ENCODE measurements at places on chromosomes 3 and 15. TPM values are rescaled to one million over a fixed set of nuclear protein-coding genes. Genes with fewer than 3 reads are reported as not detected.
A peak's percentile ranks its signal among the peaks of the same experiment; 100 is the strongest.

DNA sequence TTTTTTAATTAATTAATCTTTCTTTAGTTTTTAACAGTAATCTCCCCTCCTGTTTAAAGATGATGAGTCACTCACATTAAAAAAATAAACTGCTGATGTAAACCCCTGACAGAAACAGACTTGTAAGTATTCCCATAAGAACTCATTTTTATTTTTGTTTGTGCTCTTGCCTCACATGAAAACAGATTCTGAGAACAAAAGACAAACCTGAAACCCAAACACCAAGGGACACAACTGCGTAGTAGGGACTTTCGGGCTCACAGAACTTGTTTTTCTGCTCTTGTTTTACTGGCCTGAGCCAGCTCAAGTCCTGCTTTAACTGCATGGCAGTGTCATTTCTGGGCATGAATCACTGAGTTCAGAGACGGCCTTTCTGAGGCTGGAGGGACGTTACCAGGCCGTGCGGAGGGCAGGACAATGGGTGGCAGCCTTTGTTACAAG, 600.8 kb downstream of the FOXP1 start:
- peaks cover 67% of the 10 kb centered on the region for H3K4me1 ChIP-seq
- H3K36me3 ChIP-seq = peaks cover 73% of the 10 kb centered on the region
- peak overlapping the region; percentile 92 for H3K27ac ChIP-seq
- H3K4me3 ChIP-seq = peak overlapping the region; percentile 25

- H3K4me1 ChIP-seq = no peaks in the 10 kb centered on the region
- DNase-seq = no peak
- H3K4me3 ChIP-seq = no peak overlapping the region
Measured at GRCh38 chr3:15903759-15904720, 106.3 kb upstream of the ANKRD28 start.

DNA sequence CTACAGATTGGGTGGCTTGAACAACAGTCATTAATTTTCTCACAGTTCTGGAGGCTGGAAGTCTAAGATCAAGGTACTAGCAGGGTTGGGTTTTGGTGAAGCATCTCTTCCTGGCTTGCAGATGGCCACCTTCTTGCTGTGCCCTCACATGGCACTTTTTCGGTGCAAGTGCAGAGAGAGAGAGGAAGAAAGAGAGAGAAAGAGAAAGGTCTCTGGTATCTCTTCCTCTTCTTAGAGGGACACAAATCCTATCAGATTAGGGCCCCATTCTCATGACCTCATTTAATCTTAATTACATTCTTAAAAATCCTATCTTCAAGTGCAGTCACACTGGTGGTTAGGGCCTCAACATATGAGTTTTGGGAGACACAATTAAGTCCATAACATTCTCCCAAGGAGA, 167.1 kb downstream of the NFKBIZ start:
- H3K4me1 ChIP-seq = peaks cover 13% of the 10 kb centered on the region
- no peak for DNase-seq
- no peaks in the 10 kb centered on the region for H3K27me3 ChIP-seq

- H3K4me3 ChIP-seq = peak overlapping the region; percentile 66
- no peak overlapping the region for H3K27ac ChIP-seq
- no peaks in the 10 kb centered on the region for H3K36me3 ChIP-seq
- peaks cover 17% of the 10 kb centered on the region for H3K4me1 ChIP-seq
- DNase-seq = peak; percentile 27
- H3K27me3 ChIP-seq = no peaks in the 10 kb centered on the region
Measured at GRCh38 chr15:97961067-97961954, 808 bp downstream of the ARRDC4 start.

- no peak overlapping the region for H3K4me3 ChIP-seq
- H3K27me3 ChIP-seq = no peaks in the 10 kb centered on the region
- H3K4me1 ChIP-seq = peaks cover 2% of the 10 kb centered on the region
- H3K27ac ChIP-seq = no peak overlapping the region
- no peak for DNase-seq
- H3K36me3 ChIP-seq = peaks cover 4% of the 10 kb centered on the region
Measured at GRCh38 chr3:30428251-30428650, 178.2 kb upstream of the TGFBR2 start.

GRCh38 chr3:181725830-181726229, 14.1 kb downstream of the SOX2 start:
- H3K36me3 ChIP-seq = peaks cover 22% of the 10 kb centered on the region
- H3K4me1 ChIP-seq = peaks cover 22% of the 10 kb centered on the region
- no peak for DNase-seq
- H3K27ac ChIP-seq = no peak overlapping the region
- H3K4me3 ChIP-seq = no peak overlapping the region

- no peak overlapping the region for H3K4me3 ChIP-seq
- no peaks in the 10 kb centered on the region for H3K4me1 ChIP-seq
- H3K27ac ChIP-seq = no peak overlapping the region
- H3K27me3 ChIP-seq = peaks cover 11% of the 10 kb centered on the region
- DNase-seq = no peak
Measured at GRCh38 chr3:103991-104390, 92.6 kb upstream of the CHL1 start.

Gene CYP19A1
- not detected for total RNA-seq

Gene CYP1A2
- not detected for total RNA-seq

Gene AMIGO3
- total RNA-seq = not detected

Gene P2RY14
- 2.5 TPM for total RNA-seq

Gene OXSM
- total RNA-seq = 15.0 TPM

Gene MEIS2
- not detected for total RNA-seq

Gene COL6A5
- total RNA-seq = not detected

All from activated naive CD8-positive, alpha-beta T cell treated with anti-CD3 and anti-CD28 coated beads for 36 hours (primary cell).